Fibroblast of villous mesenchyme (primary cell): ENCODE measurements at places on chromosomes 13 and 19.

GRCh38 chr19:47124937-47125668 lies 5.5 kb upstream of the SAE1 start:
- DNase-seq, result peak; percentile 83

DNA sequence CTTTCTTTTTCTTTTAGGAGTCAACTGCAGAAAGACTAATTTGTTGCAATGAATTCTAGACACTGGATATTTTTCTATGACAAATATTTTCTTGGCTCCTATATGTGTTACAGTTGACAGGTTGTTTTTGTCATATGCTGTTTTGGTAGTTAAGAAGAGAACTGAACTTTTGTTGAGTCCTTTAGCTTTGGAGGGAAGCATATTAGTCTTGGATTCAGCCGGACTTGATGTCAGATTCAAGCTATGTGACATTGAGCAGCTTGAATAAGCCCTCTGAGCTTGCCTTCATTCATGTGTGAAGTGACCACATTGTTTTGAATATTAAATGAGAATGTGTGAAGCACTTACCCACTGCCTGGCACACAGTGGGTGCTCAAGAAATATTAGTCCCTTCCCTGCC lies 181.9 kb upstream of the RNF113B start:
- DNase-seq, result no peak

DNA sequence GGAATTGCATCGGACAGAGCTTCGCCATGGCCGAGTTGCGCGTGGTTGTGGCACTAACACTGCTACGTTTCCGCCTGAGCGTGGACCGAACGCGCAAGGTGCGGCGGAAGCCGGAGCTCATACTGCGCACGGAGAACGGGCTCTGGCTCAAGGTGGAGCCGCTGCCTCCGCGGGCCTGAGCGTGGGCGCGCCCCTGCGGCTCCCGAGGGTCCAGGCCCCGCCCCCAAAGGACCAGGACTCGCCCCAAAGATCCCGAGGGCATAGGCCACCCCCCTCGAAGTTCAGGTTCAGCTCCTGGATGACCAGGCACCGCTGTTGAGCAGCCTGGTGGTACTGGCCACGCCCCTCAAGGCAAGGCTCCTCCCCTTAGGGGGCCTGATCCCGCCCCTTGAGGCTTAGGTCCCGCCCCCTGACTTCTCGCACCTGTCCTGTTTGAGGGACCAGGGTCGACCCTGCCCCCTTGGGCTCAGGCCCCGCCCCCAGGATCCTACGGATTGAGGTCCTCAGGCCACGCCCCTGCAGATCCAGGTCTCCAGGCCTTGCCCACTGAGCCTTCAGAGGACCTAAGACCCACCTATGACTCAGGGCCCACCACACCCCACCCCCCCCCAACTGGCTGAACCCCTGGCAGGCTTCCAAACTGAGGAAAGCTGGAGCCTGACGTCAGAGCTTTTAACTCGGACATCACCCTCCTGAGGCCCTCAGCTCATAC lies 43.1 kb downstream of the CYP4F22 start:
- no peak for DNase-seq

- DNase-seq, result peak; percentile 45
Observed at GRCh38 chr19:11663181-11663591, 65.9 kb downstream of the ZNF627 start.

GRCh38 chr13:42140494-42140893 lies 92.0 kb downstream of the DGKH start:
- no peak for DNase-seq

DNA sequence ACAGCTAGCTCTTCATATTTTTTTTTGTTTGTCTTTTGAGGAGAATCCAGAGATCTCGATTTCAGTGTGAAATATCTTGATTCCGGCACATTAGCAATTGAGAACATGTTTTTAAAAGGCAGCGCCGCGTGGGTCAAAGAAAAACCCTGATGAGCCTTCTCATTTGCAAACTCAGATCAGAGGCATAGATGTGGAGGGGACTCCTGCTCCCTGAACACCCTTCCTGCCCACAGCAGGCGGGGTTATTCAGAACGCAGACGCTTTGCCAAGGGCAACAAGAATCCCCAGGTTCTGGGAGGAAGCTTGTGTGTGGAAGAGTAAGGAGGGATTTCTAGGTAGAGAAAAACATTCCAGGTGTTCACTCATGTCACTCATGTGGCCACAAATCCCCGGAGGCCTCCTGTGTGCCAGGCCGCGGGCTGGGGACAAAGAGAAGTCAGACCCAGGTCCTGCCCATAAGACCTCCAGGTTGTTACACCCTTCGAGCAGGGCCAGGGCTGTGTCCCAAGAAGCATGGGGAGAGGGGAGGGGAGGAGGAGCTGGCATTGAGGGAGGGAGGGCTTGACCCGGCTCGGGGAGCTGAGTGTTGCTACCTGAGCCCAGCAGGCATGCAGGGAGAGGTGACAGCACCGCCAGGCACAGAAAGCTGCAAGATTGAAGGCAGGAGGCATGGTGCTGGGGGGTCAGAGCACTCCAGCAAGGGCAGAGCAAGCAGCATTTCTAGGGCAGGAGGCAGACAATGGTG lies 15.9 kb upstream of the IGLON5 start:
- no peak for DNase-seq

DNA sequence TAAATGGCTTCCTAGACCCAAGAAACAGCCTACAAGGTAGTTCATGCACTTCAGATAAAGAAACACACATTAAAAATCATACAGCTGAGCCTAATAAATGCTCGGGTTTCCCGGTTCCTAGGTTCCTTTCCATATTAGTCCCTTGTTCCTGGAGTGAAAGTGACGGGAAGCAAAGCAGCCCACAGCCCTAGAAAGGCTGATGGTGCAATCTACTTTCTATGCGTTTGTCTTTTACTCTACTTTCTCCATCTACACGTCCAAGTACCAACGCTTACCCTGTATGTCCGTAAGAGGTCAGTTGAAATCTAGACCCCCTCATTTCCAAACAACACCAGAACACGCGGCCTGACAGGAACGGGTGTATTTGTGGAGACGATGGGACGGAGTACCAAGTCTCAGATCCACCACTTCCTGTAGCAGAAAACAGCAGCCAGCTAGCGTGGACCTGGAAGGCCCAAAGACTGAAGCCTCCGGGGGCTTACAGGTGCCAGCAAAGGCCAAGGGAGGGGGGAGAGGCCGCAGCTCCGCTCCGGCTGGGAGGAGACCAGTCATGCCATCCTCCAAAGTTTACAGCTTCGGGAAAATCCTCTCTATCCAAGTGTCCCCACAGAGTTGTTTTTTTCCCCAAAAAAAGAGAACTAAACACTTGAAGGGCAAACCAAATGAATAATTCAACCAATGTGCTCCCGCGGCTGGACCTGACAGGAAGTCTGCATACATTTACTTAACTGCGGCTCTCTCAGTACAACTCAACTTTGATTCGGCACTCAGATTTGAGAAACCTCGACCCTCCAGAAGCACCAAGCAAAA lies 34.1 kb downstream of the STK24 start:
- DNase-seq, result peak; percentile 61

GRCh38 chr13:86877441-86877840 lies 793.7 kb upstream of the SLITRK5 start:
- DNase-seq, result peak; percentile 64

DNA sequence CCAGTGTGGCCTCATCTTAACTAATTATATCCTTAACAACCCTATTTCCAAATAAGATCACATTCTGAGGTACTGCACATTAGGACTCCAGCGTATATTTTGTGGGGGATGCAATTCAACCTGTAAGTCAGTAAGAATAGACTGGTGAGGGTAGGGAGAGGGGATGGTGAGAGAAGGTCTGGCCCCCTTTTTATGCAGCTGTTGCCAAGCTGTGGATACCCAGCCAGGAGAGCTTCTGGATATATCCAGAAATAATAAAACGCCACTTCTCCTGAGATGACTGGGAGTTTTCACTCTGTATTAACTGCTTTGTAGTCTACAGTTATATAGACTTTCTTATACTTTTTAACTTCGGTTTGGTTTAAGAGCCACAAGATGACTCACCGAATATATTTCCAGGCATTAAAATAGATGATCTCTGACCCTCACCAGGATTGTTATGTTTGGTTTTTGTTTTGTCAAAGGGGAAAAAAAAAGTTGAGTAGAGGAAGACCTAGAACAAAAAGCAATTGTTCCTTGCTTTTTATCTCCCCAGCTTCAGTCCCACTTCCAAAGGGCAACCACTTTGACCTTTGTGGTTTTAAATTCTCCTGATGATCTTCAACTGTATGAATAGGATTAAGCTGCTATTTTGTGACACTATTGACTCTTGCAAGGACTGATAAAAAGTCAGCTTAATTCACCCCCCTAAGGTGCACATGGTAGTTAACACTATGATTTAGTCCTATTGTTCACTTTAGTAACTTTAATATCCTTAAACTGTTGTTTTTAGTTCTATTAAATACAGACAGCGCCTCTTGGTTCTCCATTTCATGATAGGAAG lies 3.1 kb upstream of the NEK3 start:
- DNase-seq, result peak; percentile 59

DNA sequence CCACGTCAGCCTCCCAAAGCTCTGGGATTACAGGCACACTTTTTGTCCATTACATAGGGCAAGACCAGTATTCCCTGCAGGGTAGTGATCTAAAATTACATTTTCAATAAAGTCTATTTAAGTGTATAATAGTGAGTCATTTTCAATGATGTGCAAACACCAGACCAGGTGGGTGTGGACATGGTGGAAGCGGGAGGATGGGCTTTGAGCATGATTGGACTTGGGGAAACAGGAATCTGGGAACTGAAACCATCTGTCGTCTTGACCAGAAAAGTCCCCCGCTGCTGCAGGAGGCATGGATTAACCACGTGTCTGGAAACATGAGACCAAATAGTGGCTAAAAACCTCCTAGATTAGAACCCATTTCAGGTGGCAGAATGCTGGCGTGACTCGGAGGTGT lies 4.9 kb downstream of the FXYD3 start:
- peak; percentile 62 for DNase-seq

- no peak for DNase-seq
Observed at GRCh38 chr13:20142927-20143480, 17.8 kb downstream of the GJA3 start.

DNA sequence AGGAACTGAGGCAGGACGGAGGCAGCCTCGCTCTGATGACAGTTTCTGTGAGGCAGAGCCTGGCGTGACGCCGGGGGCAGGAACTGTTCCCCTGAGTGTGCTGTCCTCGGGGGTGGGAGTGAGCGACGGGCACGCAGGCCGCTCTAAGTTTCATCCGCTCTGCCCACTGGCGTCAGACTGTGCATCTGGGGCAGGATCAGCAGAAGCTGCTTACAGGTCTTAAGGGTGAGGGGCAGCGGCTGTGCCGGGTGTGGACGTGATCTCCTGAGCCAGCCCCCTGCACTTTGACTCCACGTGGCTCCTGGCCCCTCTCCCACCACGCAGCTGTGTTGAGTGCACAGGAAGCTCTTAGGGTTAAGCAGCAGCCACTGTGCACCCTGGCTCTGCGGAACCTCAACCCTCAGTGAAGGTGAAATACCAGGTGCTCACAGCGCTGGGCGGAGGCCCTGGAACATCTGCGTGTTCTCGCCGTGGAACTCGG lies 1.5 kb downstream of the GRK1 start:
- no peak for DNase-seq

DNA sequence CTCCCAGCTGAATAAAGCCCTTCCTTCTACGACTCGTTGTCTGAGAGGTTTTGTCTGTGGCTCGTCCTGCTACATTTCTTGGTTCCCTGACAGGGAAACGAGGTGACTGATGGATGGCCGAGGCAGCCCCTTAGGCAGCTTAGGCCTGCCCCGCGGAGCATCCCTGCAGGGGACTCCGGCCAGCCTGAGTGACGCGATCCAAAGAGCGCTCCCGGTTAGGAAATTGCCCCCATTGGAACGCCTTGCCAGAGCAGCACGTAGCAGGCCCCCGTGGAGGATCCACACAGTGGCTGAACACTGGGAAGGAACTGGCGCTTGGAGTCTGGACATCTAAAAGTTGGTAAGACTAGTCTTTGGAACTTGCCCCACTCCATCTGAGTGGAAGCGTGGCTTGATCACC lies 296.8 kb upstream of the SGCG start:
- DNase-seq, result no peak

GRCh38 chr13:50713523-50714248 lies 129.8 kb downstream of the DLEU7 start:
- peak; percentile 86 for DNase-seq
